ENCODE measurements at places on chromosomes 11 and 22. TPM values are rescaled to one million over a fixed set of nuclear protein-coding genes. Genes with fewer than 3 reads are reported as not detected.

GRCh38 chr11:44997566-44997965 is 46.9 kb upstream of the TP53I11 start:
- H3K27me3 ChIP-seq: no peaks in the 10 kb centered on the region
- no peaks in the 10 kb centered on the region for H3K36me3 ChIP-seq
- no peaks in the 10 kb centered on the region for H3K4me1 ChIP-seq
- no peak for DNase-seq

The CREB3L1 gene
- not detected for total RNA-seq

The IGSF9B gene
- 87.0 TPM for total RNA-seq

GRCh38 chr11:30432178-30432577 is 109.3 kb downstream of the ARL14EP start:
- no peaks in the 10 kb centered on the region for H3K4me1 ChIP-seq
- no peaks in the 10 kb centered on the region for H3K36me3 ChIP-seq
- H3K27ac ChIP-seq: no peak overlapping the region
- H3K4me3 ChIP-seq: no peak overlapping the region

The OR51E1 gene
- total RNA-seq: not detected

GRCh38 chr11:20712912-20713311 is 43.5 kb downstream of the NELL1 start:
- no peaks in the 10 kb centered on the region for H3K4me1 ChIP-seq
- no peak overlapping the region for H3K27ac ChIP-seq
- no peaks in the 10 kb centered on the region for H3K27me3 ChIP-seq

The SLC22A12 gene
- not detected for total RNA-seq

The BARX2 gene
- total RNA-seq: 5.8 TPM

The SLC17A6 gene
- not detected for total RNA-seq

- no peaks in the 10 kb centered on the region for H3K36me3 ChIP-seq
- no peaks in the 10 kb centered on the region for H3K4me1 ChIP-seq
- DNase-seq: no peak
- no peak overlapping the region for H3K4me3 ChIP-seq
These were observed 152.3 kb downstream of the TMEM135 start for GRCh38 chr11:87190071-87190470.

GRCh38 chr11:47551086-47551485 is 1.8 kb downstream of the CELF1 start:
- no peak for DNase-seq
- H3K4me1 ChIP-seq: peaks cover 56% of the 10 kb centered on the region
- H3K27ac ChIP-seq: peak overlapping the region; percentile 91
- peak overlapping the region; percentile 97 for H3K4me3 ChIP-seq
- H3K27me3 ChIP-seq: no peaks in the 10 kb centered on the region
- H3K36me3 ChIP-seq: peaks cover 8% of the 10 kb centered on the region

The TRPM5 gene
- 0.07 TPM for total RNA-seq

GRCh38 chr11:47915783-47916182 is 64.6 kb upstream of the PTPRJ start:
- no peak overlapping the region for H3K27ac ChIP-seq
- H3K4me1 ChIP-seq: peaks cover 43% of the 10 kb centered on the region
- DNase-seq: no peak
- no peak overlapping the region for H3K4me3 ChIP-seq

The LINC01488 gene
- total RNA-seq: not detected

The STARD10 gene
- total RNA-seq: 31.9 TPM

GRCh38 chr11:68912254-68912653 is 8.6 kb downstream of the IGHMBP2 start:
- DNase-seq: no peak
- H3K27me3 ChIP-seq: no peaks in the 10 kb centered on the region
- H3K36me3 ChIP-seq: peaks cover 3% of the 10 kb centered on the region
- no peak overlapping the region for H3K27ac ChIP-seq

DNA sequence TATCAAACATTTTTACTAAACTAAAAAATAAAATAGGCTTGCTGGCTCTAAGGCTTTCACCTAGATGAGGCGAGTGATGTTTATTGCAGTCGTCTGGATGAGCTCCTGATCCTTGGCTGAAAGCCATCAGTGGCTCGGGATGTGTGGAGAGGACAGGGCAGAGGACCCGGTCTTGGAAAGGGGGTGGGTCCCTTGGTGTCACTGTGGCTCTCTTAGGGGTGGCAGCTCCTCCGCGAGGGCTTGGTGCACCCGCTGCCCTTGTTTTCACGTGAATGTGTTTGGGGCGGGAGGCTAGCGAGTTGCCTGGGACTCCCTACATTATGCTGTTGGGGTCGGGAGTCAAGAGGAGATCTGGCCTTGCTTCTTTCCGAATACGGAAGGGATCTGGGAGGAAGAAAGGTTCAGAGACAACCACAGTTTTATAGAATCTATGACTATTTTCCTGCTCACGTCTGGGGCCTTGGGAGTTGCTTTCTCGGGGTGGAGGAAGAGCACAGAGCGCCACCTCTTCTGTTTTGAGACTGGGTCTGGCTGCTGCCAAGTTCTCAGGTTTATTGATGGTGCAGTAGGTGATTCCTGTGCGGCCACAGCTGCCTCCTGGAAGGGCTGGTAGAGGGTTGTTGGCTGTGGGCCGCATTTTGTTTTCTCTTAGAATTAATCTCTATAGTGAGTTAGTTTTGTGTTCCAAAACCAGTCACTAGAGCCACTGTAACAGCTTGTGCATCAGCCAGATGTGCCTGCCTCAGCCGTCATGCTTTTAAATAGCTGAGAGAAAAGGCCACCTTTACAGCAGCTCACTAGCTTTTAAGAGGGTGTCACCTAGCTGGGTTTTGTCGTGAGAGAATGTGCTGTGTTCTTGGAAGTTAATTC is 12.8 kb downstream of the TBC1D22A start:
- no peaks in the 10 kb centered on the region for H3K27me3 ChIP-seq
- peak overlapping the region; percentile 95 for H3K27ac ChIP-seq
- peak overlapping the region; percentile 71 for H3K4me3 ChIP-seq
- DNase-seq: no peak

Measured in activated T-cell treated with anti-CD3 and anti-CD28 coated beads, Interleukin-2, amount 50 U/mL, for 72 hours (primary cell).